ENCODE measurements at places on chromosomes 1 and 21. TPM values are rescaled to one million over a fixed set of nuclear protein-coding genes. Genes with fewer than 3 reads are reported as not detected.

Gene OR2L3
- total RNA-seq = 0.33 TPM

Gene RNASEL
- 10.8 TPM for total RNA-seq

Gene RNU11
- not detected for total RNA-seq

Gene KCNT2
- 2.6 TPM for total RNA-seq

Gene RNF19B
- total RNA-seq = 22.5 TPM

Gene TENT5C
- 4.0 TPM for total RNA-seq

Measured in breast epithelium (tissue), 4 donors.